Stimulated activated CD4-positive, alpha-beta T cell treated with anti-CD3 and anti-CD28 coated beads, Interleukin-4, amount 100 ng/mL, for 4 hours (primary cell): ENCODE measurements at places on chromosomes 12 and 14.

DNA sequence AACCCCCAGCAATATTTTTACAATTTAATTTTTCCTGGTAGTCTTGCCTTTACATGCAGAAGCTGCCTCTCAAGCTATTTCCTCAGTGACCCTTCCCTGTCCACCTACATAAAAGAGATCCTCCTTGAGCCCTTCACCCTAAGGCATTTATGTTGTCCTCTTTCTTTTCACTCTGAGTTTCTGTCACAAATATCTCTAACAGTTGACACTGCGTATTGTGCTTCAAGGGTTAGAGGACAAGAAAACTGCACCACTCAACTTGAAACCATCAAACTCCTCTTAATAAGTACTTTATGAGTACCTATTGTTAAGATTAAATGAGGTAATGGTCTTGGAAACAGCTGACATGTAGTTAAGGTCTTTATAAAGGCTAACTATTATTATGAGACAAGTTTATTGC is 557.7 kb downstream of the TRHDE start:
- no peak for DNase-seq

DNA sequence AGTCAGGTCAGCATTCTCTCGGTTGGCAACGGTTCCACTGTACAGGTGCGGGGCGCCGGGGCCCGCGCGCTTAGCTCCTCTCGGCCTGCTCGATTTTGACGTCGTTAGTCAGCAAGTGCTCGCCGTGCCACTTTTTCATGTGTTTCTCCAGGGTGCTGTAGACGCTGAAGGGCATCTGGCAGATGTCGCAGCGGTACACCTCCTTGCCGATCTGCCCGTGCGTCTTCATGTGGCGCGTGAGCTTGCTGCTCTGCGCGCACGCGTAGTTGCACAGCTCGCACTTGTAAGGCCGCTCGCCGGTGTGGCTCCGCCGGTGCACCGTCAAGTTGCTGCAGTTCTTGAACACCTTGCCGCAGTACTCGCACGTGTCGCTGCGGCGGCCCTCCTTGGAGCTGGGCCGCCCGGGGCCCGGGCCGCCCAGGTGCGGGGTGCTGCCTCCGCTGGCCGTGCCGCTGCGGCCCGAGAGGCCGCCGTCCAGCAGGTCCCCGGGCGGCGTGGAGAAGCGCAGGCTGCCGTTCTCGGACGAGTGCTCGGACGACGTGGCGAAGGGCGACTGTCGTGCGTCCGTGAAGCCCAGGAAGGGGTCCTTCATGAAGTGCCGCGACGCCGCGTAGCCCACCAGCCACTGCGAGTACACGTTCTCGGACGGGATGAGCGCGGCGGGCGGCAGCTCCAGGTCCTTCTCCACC is 97.8 kb downstream of the BCL11B start:
- no peak for DNase-seq

DNA sequence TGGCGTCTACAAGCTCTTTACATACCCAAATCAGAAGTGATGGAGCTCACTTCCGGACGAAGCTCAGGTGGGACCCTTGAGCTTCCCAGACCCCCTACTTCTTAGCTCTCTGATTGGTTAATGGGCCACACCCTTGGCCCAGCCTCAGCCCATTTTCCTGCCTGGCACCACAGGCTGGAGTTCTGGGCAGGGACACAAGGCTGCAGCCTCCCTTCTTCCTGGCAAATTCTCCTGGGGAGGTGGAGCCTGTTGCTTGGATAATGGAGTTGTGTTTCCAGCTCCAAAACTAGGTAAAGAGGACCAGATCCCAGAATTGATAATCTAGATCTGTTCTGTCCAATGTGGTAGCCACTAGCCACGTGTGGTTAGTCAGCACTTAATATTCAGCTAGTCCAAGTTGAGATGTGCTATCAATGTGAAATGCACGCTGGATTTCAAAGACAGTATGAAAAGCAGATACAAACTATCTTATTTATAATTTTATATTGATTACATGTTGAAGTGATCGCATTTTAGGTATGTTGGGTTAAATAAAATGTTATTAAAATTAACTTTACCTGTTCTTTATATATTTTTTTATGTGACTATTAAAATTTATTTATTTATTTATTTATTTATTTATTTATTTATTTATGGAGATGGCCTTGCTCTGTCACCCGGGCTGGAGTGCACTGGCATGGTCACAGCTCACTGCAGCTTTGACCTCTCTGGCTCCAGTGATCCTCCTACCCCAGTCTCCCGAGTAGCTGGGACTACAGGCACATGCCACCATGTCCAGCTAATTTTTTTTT is 12.6 kb upstream of the FAIM2 start:
- DNase-seq: no peak

- no peak for DNase-seq
Measured at GRCh38 chr14:81738946-81739659, 205.4 kb upstream of the SEL1L start.

GRCh38 chr14:63759456-63759855 is 31.6 kb upstream of the SGPP1 start:
- no peak for DNase-seq

DNA sequence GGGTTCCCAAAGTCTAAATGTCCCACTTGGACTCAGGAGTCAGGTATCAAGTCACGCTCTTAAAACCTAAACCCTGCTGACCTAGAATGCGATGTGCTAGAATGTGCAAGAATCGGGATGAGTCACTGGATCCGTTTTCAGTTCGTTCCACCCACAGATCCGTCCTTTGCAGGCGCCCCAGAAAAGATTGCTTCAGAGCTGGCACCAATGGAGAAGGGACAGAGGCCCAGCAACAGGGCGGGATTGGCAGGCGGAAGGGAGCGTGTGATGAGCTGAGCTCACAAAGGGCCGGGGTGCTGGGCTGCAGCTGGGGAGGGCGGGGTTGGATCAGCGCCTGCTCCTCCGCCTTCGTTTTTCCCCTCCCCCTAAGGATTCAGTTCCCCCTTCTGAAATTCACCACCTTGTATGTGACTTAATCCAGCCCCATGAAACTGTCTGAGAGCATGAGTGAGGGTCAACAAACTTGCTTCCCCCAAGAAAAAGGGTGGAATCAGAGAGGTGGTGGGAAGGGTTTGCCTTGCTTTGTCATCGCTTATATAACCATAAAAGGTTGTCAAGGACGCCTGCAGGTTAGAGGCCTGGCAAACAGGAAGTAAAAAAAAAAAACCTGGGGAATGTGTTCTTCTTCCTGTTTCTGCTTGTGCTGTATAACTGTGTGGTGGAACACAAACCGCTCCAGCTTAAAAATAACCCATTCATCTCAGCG is 2.8 kb upstream of the UBC start:
- peak; percentile 79 for DNase-seq

GRCh38 chr14:86055512-86056075 is 525.6 kb downstream of the FLRT2 start:
- no peak for DNase-seq

GRCh38 chr14:87133073-87133801 is 859.7 kb downstream of the GALC start:
- DNase-seq: no peak

GRCh38 chr12:108804271-108804953 is 53.0 kb downstream of the SSH1 start:
- no peak for DNase-seq

DNA sequence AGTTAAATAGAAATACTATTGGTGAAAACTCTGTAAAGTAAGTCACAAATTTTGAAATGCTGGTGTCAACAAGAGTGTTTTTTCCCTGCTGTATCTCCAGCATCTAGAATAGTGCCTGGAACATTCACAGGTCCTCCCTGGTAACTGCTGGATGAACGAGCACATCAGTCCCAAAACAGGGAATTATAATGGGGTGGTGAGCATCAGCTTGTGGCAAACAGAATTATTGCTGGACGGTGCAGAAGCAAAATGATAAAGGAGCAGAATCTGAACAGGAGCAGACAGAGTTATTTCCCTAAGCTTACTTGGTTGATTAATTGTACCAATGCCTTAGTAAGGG is 129.9 kb downstream of the GRIP1 start:
- no peak for DNase-seq

GRCh38 chr12:54220567-54220966 is 31.8 kb upstream of the SMUG1 start:
- DNase-seq: no peak

DNA sequence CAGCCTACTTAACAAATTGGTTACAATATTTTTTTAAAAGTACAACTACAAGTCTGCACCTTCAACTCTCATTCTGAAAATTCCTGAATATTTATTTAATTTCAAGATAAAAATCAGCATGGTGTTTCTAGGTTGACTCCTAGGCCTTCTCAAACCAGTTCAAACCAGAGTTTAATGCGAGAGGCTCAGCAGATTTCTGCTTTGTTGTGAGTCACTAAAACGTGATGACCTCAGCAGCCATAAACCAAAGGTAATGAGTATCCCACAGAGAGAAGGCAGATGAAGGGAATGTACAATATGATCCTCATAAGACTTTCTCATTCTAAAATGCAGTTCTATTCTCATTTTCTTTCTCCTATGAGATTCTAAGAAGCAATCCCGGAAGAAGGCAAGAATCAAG is 1.5 kb downstream of the PRDM4 start:
- DNase-seq: peak; percentile 29

- no peak for DNase-seq
Measured at GRCh38 chr14:69715725-69716477, 51.0 kb upstream of the SRSF5 start.

GRCh38 chr12:55720071-55720564 is at the start of gene RDH5:
RDH5 (plus strand) TSS chr12:55720393; CDS start chr12:55721185, 792 bp downstream.
- DNase-seq: no peak

GRCh38 chr12:19436931-19437330 is 2.4 kb upstream of the AEBP2 start:
- DNase-seq: no peak

- DNase-seq: peak; percentile 17
Measured at GRCh38 chr12:51262758-51263177, 7.4 kb downstream of the SMAGP start.

GRCh38 chr14:99354166-99354875 is 82.3 kb upstream of the BCL11B start:
- no peak for DNase-seq

DNA sequence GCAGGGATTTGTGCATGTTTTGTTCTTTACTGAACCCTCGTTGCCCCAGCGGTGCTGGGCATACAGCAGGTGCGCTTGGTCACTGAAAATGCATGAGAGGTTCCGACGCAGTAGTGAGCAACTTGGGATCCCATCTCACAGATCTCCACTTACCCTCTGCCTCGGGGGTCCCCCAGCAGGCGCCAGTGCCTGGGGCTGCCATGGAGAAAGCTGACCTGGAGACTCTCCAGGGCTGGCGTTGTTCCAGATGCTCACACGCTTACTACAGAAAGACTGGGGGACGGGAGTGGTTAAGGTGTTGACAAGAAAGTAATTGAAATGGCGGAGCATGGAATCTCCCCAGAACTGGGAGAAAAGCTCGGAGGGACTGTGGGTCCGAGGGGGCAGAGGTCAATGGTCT is 14.2 kb downstream of the GLT1D1 start:
- no peak for DNase-seq

DNA sequence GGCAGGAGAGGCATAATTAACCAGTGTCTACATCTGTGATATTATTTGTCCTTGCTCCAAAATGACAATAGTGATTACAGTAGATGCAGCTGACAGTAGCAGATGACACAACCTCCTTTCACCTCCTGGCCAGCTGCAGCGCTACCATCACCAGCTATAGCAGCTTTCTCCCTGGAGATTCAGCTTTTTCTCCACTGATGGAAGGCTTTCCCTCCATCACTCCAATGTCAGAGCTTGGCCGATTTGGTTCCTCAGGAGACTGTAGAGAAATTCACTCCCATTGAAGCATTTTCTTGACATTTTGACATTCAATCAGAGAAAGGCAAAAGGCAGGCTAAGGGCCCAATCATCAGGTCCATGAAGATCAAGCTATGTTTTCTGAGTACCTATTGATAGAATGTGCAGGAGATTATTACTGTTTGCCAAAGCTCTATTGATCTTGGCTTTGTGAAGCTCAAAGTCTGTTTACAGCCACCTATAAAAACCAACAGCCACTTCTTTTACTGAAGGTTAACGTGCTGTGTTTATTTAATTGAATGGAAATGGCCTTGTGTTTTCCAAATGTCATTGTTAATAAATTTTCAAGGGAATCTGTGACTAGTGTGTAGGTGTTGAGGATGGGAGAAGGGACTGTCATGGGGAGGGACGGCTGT is 785.1 kb downstream of the DIO2 start:
- no peak for DNase-seq

- DNase-seq: peak; percentile 38
Measured at GRCh38 chr12:92470608-92471021, 232.2 kb upstream of the PLEKHG7 start.

DNA sequence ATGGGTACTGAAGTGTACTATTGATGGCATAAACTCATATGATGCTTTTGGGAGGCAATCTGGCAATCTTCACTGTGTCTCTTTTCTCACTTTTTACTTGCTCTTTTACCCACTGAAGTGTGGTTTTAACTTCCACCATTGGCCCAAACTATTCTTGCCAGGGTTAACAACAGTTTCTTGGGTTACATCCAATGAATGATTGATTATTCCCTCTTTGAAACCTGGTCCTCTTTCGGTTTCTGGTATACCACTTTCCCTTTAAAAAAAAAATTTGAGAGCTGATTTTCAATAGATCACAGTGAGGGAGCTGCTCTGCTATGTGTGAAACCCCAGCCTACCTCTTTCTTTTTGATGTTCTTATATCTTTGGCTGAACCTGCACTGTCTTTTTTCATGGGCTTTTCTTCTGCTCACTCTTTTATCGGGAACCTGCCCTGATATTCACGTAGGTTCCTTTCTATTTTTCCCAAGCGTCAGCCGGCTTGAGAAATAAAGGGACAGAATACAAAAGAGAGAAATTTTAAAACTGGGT is 56.1 kb upstream of the OR4E1 start:
- no peak for DNase-seq

GRCh38 chr12:1319212-1319611 is 275.2 kb downstream of the FBXL14 start:
- no peak for DNase-seq

GRCh38 chr12:19988459-19988873 is 379.9 kb upstream of the PDE3A start:
- no peak for DNase-seq

GRCh38 chr14:30786701-30787100 is 87.7 kb upstream of the COCH start:
- DNase-seq: no peak

- DNase-seq: no peak
Measured at GRCh38 chr12:120237360-120238171, 28.0 kb downstream of the PXN start.

- no peak for DNase-seq
Measured at GRCh38 chr12:40691913-40692764, at the start of gene CNTN1. CNTN1 (plus strand) TSS chr12:40692439.

GRCh38 chr12:2641207-2641606 is 153.6 kb upstream of the FKBP4 start:
- no peak for DNase-seq

GRCh38 chr12:122102331-122102730 is 23.8 kb downstream of the MLXIP start:
- DNase-seq: no peak

GRCh38 chr14:103122947-103123633 is at the start of gene TNFAIP2:
TNFAIP2 (plus strand) TSS chr14:103123461; CDS start chr14:103126458, 2,997 bp downstream.
- no peak for DNase-seq

DNA sequence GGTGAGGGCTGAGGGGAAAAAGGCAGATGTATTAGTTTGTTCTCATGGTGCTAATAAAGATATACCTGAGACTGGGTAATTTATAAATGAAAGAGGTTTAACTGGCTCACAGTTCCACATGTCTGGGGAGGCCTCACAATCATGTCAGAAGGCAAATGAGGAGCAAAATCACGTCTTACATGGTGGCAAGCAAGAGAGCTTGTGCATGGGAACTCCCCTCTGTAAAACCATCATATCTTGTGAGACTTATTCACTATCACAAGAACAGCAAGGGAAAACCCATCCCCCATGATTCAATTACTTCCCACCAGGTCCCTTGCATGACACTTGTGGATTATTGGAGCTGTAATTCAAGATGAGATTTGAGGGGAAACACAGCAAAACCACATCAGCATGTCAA is 1220.9 kb downstream of the GALC start:
- DNase-seq: no peak
